ENCODE measurements at places on chromosomes 5 and 9.

DNA sequence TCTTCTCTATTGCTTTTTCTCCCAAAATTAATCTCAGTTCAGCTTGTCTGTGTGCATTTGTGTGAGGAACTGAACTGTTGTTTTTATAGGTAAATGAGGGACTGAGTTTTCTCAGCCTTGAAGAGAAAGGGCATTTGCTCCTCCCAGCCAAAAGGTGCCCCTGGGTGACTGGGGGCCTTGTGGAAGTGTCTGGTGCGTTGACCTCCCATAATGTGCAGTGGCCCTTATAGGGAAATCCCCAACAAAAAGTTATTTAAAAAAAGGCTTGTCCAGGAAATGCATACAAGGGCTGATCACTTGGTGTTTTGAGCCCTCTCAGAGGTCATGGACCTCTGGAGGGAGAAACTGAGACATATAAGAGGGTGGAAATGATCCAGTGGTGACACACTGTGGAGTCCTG is 239.7 kb upstream of the KLF9 start:
- DNase-seq, result no peak

GRCh38 chr9:126880947-126881332 is 20.5 kb downstream of the ZBTB34 start:
- DNase-seq, result no peak

DNA sequence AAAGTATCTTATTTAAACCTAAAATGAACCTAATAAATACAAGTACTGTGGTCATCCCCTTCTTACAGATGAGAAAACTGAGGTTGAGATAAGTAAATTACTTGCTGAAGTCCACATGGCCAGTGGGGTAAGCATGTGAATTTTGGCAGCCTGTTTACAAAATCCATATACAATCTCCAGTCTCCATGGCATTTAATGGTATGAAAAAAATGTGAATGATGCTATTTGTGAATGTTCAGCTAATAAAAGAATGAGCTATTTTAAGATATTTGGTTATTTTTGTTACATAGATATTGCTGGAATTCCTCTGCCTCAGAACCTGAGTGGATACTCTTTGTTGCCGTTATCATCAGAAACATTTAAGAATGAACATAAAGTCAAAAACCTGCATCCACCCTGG is 19.3 kb upstream of the GPR150 start:
- DNase-seq, result no peak

- no peak for DNase-seq
Measured at GRCh38 chr5:57320582-57320981, 146.7 kb downstream of the GPBP1 start.

- DNase-seq, result no peak
Measured at GRCh38 chr9:127455324-127455992, 4.1 kb downstream of the LRSAM1 start.

- no peak for DNase-seq
Measured at GRCh38 chr9:124260769-124261603, 3.2 kb downstream of the NEK6 start.

DNA sequence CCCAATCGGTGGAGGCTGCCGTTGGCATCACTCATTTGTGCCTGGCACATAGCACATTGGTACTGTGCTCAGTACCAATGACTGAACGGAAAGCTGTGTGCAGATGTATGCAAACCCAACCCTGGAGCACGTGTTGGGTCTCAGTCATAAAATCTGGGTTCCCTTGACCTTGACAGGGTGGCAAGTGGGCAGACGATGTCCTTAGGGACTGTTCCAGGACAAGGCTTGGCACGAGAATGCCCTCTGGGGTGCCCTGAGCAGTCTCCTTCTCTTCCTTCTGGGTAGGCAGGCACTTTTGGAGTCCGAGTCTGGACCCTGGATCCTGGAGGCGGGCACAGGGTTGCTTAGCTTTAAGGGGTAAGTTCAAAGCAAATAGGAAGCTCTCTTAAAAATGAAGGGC is 75.8 kb downstream of the MACROH2A1 start:
- DNase-seq, result no peak

- DNase-seq, result no peak
Measured at GRCh38 chr9:136049491-136050265, 45.4 kb downstream of the NACC2 start.

DNA sequence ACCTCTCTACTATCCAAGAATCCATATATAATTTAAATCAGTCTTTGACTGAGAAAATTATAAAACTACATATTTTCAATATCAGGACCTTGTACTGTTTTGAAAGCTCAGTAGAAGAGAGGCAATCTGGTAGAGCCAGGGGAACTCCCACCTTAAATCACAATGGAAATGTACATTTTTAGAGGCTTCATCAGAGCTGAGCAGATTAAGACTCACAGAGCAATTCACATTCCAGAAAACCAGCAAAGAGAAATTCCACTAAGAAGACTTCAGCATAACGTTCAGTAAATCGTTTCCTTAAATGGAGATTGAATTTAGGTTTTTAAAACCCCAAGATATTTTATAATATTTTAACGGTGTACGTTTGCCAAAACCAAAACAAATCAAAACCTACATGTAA is 227.8 kb upstream of the TRPM3 start:
- DNase-seq, result no peak

GRCh38 chr5:17412760-17413671 is 85.0 kb upstream of the TAF11L2 start:
- DNase-seq, result no peak

DNA sequence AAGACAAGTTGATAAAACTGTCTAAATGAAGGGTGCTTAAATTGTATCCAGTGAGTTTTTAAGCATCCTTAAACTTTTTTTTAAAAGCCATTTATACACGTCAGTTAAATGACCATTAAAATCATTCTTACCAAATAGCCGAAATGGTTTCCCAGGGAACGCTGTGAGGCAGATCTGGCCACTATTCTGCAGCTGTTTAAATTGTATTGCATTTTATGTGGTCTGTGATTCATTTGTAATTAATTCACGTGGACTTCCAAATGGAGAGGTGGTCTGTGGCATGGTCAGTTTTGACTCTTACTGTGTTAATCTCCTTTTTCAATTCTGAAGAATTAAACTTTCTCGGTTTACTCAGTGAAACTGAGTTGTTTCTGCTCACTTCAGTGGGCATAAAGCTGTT is 113.7 kb upstream of the OTULINL start:
- no peak for DNase-seq

- no peak for DNase-seq
Measured at GRCh38 chr5:102539996-102540728, 41.4 kb upstream of the SLCO6A1 start.

DNA sequence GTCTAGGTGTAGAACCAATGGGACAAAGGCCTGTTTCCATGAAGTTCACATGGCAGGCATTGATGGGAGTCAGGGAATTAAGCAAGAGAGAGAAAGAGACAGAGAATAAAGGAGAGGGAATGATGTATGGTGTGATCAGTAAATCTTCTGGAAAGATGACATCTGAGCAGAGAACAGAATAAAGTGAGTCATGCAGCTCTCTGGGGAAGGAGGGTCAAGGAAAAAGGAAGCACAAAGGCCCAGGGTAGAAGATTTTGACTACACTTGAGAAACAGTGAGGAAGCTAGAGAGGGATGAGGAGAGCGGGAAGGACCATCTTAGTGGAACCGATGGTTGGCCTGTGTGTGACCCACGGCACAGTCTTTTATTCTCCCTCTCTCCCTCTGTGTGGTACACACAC is 425.9 kb downstream of the SPOCK1 start:
- DNase-seq, result no peak

DNA sequence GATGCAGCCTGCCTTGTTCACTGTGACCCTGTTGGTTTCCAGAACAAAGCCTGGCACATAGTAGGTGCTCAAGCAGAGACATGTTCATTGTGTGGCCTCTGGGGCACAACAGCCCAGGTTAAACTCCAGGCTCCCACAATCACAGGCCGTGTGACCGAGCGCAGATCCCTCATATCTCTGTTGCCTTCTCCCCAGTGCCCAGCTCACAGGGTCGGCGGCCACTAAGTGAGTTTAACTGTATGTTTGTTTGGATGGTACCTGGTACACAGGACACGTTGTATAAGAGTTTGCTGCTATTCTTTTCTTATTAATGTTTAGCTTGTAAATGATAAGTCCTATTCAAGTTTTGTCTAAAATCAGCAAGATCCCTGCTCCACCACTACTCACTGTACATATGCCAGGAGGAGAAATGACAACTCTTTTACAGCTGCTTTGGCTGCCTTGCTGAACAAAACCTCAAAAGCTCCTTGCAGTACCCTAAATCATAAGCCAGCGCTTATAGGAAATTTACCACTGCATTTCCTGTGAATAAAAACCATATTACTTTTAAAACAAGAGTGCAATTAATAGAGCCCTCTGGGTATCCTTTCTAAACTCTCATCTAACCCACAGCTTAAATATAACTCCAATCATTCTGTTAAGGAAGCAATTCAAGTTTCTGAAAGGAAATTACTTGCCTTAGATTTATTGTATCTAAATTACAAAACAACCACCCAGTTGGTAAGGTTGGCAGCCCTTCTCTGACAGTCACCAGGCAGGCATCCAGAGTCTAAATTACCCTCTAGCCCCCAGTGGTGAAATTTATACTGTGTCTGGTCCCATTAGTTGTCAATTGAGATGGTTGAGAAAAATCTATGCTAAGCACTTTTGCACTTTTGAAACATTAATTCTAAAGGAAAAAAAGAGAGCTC is 379.4 kb downstream of the SEMA5A start:
- DNase-seq, result no peak

GRCh38 chr9:87783180-87783579 is 57.3 kb downstream of the CTSL start:
- no peak for DNase-seq

DNA sequence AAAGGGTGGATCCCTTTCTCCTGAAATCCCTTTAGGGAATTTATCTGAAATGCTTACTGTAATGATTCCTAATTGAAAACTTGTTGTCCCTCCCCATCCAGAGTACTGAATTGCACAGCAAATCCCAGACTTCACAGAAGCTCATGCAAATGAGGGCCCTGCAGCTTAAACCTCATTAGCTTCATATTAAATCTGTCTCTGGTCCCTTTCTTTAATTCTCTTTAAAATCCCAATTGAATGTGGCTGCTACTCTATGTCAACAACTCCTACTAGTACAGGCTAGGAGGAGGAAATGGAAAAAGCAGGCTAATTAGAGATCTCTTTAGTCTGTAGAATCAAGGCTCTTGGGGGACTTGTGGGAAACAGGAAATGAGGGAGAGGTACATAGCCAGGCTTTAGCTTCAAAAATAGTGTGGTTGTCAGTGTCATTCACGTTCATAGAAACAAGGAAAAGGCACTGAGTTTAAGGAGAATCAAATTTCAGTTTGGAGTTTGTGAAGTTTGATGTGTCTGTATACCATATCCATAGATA is 191.3 kb upstream of the PRDM9 start:
- DNase-seq, result no peak

DNA sequence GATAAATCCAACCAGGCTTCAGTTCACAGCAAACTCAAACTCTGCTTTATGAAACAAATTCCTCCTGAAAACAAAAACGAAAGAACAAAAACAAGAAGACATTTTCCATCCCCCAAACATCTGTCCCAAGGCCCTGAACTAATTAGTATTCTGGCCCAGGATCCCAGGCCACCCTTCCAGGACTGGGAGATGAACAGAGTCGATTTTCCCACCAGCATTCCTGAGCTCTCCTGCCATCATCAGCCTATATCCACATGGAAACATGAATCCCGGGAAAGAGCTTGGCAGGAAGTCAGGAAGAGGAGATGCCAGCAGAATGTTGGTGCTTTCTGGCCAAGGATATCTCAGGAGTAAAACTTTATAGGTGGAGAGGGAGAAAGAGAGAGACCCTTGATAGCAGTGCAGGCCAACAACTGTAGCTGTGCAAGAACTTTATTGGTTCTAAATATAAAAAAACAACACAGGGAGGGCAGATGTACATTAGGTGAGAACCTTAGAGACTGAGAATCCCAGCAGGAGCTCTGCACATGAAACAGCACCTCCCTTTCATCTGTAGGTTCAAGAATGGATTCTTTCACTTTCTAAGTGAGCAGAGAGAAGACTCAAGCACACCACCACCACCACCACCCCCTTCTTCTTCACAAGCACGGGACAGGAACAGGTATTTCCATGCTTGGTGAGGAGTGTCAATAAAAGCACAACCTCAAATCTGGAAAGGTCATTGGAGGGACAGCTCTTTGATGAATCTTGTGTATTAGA is 190.7 kb upstream of the TAS2R1 start:
- DNase-seq, result no peak

GRCh38 chr5:25858019-25858418 is 1180.4 kb downstream of the CDH9 start:
- DNase-seq, result no peak

- DNase-seq, result no peak
Measured at GRCh38 chr5:127305493-127305892, 14.9 kb downstream of the MEGF10 start.

GRCh38 chr5:58998544-58998943 is 415.7 kb downstream of the RAB3C start:
- no peak for DNase-seq

DNA sequence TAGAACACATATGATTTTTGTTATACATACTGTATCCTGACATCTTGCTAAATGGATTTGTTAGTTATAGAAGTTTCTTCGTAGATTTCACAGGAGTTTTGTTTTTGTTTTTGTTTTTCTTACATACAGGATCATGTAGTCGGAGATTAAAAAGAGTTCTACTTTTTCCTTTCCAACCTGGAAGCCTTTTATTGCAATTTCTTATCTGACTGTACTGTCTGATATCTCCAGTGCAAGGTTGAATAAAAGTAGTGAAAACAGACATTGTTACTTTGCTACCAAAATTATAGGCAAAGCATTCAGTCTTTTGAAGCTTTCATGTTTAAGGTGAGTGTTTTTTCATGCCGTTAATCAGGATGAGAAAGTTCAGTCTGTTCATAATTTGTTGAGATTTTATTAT is 117.4 kb upstream of the PRSS3 start:
- no peak for DNase-seq

DNA sequence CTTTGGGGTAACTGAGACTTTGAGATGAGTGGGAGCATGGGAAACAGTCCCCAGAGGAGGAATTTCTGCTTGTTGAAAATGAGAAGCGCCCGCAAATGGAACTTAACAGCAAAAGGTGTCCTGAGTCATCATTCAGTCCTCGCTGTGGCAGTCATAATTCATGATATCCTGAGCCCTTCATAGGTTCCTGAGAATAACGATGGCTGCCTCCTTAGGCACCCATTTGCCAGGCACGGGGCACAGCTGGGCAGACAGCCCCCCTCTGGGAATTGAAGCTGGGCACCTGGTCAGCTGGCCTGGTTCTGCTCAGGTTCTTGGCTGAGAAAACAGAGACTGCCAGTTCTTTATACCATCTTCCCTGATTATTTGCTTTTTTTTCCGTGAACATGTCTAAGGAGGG is 69.8 kb upstream of the EGFLAM start:
- no peak for DNase-seq

DNA sequence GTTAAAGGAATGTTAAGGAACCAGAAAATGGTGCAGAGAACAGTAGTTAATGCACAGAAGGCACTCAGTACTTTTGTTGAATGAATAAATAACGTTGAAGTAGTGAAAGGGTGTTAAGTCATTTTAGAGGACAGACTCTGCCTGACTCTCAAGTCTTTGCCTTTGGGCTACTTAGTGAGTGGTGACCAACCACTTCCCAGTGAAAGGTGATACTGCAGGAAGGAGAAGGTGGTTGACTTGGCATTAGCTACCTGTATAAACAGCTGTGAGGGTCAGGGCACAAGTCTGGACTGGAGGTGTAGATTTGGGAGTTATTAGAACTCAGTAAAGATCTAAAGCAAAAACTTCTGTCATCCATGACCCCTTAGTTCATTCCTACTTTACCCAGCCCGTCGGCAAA is 4.9 kb upstream of the SHB start:
- no peak for DNase-seq

GRCh38 chr5:41985945-41986695 is 61.0 kb downstream of the FBXO4 start:
- DNase-seq, result no peak

All from kidney epithelial cell (primary cell).